ENCODE measurements at places on chromosomes 13 and 19.

- no peak for DNase-seq
These were observed 10.8 kb downstream of the KRI1 start for GRCh38 chr19:10554760-10555609.

DNA sequence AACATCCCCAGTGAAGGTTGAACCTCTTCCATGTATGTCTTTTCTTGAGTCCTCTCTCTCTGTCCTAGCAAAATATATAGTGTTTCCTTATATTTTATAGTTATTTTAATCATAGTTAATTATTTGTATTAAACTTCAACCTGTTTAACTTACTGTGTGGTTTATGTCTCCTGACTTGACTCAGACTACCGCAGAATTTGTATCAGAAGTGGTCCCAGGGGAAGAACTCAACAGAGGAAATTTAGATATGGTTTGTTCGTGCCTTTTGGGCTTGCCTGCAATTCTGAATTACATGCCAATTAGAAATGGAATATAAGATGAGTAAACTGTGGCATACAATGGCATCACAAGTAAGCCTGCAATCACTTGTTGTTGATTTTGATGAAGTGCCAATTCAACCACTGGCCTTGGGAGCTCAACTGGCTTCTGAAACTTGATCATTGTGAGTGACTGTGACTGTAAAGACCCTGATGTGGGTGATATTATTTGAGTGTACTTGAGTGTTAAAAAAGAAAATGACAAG, 1459.5 kb upstream of the PCDH20 start:
- no peak for DNase-seq

DNA sequence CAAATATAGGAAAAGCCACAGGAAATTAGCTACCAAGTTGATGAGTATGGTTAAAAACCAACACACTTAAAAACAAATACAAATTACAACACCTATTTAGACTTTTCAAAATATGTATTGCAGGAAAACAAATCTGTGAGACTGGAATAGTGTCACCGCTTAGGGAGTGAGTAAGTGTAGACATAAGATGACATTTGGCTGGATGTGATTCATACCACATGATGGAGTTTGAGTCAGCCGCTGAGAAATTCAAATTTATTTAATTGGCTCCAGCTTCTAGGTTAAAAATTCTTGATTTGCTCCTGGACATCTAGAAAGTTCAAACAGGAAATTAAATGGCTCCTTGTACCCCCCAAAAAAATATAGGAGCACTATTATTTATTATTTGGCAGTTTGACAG, 531.7 kb downstream of the SLITRK1 start:
- no peak for DNase-seq

GRCh38 chr13:80361883-80362327, 21.0 kb upstream of the SPRY2 start:
- no peak for DNase-seq

GRCh38 chr13:48559638-48560320, 26.9 kb upstream of the RCBTB2 start:
- no peak for DNase-seq

DNA sequence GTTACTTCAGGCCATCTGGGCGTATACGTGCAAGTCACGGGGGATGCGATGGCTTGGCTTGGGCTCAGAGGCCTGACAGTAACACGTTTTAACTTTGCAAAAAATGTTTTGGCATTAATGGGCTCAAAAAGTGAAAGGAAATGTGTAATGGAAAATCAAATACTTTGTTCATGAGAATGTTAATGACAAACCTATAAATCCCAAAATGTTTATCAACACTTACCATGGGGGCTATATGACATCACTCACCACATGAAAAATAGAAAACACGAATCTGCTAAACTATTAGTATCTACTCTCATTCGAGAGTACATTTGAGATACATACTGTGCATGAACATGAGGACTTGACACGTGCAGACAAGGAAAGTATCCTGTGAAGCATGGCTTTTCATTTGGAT, 91.7 kb downstream of the FAM216B start:
- DNase-seq: no peak

DNA sequence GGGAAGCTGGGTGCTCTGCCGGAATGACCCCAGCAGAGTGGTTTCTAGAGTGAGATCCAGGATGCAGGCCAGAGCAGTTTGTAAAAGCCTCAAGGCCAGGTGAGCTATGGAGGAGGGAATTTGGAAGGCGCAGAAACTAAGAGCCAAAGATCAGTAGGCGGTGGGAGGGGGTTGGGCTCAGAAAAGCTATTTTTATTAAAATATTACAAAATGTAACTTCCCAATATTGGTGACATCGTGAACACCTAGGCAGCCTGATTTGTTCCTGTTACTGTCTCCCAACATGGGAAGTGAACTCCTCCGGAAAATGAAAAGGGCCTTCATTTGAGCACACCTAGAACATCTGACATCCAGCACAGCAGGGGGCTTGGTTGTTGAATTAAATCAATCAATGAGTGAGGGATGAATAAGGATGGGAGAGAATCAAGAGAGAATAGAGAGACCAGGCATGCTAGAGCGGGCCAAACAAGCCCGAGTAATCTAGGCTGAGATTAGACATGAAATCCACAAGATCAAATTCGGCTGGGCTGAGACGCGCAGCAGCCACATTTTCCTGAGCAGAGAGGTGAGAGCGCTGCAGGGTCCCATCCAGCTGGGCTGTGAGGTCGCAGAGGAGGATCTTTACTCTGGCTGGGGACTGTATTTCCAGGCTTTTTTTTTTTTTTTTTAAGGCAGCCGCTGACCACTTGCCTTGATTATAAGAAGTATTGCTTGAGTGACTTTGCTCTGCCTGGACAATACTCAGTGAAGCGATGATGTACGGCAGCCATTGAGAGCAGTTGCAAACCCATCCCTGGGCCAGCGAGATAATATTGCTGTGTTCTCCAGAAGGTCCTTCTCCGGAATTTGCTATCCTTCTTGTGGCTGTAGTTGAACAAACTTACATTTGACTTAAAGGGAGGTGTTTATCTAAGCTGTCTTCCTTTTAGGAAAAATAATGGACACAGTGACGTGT, 178.0 kb upstream of the KL start:
- DNase-seq: no peak

DNA sequence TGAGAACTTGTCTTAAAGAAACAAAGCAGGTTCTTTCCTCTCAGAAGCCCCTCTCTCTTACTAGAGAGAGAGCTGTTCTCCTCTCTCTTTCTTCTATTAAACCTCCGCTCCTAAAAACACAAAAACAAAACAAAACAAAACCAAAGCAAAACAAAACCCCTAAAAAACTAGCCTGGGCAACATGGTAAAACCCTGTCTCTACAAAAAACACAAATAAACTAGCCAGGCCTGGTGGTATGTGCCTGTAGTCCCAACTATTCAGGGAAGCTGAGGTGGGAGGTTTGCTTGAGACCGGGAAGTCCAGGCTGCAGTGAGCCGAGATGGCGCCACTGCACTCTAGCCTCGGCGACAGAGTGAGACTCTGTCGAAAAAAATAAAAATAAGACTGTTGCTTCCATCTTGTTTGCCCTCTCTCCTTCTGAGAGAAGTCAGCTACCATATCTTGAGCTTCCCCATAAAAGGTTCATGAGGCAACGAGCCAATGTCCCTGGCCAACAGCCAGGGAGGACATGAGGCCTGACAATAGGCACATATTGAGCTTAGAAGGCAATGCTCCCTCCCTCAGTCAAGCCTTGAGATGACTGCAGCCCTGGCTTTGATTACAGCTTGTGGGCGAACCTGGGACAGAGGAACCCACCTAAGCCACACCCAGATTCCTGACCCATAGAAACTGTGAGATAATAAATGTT, 17.5 kb upstream of the FLT3 start:
- no peak for DNase-seq

DNA sequence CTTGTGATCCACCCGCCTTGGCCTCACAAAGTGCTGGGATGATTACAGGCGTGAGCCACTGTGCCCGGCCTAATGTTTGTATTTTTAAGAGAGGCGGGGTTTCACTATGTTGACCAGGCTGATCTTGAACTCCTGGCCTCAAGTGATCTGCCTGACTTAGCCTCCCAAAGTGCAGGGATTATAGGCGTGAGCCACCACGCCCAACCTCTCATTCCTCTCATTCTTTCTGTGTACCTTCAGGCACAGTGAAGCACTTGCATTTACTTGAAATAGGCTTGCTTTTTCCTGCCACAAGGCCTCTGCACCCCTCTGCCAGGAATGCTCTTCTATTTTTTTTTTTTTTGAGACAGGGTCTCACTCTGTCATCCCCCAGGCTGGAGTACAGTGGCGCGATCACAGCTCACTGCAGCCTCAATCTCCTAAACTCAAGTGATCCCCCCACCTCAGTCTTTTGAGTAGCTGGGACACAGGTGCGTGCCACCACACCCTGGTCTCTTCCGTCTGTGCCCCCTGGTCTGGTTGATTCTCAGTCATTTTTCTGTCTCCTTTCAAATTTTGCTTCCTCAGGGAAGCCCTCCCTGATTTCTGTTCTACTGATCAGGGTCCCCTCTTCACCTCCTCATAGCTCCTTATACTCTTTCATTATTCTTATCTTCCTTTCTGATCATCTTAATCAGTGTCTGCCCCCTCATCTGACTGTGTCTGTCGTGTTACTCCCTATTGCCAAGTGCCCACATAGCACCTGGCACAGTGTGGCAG, 15.1 kb downstream of the ACTMAP start:
- no peak for DNase-seq

- no peak for DNase-seq
These were observed 113.5 kb downstream of the COG6 start for GRCh38 chr13:39768962-39769361.

DNA sequence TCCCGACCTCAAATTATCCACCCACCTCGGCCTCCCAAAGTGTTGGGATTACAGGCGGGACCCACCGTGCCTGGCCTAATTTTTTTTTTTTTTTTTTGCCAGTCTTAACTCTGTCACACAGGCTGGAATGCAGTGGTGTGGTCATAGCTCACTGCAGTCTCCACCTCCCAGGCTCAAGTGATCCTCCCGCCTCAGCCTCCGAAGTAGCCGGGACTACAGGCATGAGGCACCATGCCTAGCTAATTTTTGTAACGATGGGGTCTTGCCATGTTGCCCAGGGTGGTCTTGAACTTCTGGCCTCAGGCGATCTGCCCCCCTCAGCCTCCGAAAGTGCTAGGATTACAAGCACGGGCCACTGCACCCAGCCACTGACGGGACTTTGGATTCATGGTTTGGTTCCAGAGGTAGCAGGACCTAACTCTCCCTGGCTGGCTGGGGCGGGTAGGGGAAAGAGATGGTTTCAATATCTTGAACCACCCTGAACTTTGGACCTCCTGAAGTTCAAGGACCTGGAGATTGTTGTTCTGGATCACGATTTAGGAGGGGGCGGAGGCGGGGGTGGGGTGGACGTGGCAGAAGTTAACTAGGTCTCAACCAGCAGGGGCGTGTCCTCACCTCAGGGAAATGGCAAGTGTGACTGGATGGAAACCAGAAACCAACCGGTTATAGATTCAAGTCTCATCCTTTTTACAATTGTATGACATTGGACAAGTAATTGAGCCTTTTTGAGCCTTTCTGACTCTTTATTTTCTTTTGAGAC, 40.8 kb downstream of the IER2 start:
- no peak for DNase-seq

GRCh38 chr19:56988299-56988698, 131.5 kb upstream of the USP29 start:
- no peak for DNase-seq

DNA sequence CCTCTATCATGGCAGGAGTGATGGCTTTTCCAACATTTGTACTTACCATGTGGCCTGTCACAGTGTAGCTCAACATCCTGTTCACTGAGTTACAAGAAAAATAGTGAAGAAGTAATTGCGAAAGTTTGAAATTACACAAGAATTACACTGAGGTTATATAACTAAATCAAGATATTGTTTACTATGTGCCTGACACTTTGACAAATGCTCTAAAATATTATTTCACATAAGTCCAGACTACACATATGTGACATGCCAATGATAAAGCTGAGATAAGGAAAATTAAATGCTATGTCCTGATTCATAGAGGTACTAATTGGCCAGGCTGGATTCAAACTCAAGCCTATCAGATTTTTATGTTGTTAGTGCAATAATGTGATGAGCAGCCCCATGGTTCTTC, 451.7 kb downstream of the PCDH9 start:
- no peak for DNase-seq

- DNase-seq: no peak
These were observed 1166.7 kb downstream of the EFNB2 start for GRCh38 chr13:105368781-105369180.

GRCh38 chr19:51391073-51391611, 751 bp upstream of the C19orf84 start:
- DNase-seq: no peak

DNA sequence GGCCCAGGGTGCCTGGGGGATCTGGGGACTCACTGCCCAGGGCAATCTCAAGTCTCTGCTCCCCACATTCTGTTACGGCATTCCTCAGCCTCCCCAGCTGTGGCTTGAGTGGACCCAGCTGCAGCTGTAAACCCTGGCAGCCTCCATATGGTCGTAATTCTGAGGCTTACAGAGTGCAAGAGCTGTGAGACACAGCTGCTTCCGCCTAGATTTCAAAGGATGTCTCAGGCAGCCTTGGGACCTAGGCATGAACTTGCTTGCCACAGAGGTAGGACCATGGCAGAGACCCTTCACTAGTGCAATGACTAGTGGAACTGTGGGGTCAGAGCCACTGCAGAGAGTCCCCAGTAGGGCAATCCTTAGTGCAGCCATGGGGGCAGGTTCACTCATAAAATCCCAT, 297.5 kb downstream of the ENOX1 start:
- no peak for DNase-seq
